ENCODE measurements at places on chromosomes 13 and 19.

DNA sequence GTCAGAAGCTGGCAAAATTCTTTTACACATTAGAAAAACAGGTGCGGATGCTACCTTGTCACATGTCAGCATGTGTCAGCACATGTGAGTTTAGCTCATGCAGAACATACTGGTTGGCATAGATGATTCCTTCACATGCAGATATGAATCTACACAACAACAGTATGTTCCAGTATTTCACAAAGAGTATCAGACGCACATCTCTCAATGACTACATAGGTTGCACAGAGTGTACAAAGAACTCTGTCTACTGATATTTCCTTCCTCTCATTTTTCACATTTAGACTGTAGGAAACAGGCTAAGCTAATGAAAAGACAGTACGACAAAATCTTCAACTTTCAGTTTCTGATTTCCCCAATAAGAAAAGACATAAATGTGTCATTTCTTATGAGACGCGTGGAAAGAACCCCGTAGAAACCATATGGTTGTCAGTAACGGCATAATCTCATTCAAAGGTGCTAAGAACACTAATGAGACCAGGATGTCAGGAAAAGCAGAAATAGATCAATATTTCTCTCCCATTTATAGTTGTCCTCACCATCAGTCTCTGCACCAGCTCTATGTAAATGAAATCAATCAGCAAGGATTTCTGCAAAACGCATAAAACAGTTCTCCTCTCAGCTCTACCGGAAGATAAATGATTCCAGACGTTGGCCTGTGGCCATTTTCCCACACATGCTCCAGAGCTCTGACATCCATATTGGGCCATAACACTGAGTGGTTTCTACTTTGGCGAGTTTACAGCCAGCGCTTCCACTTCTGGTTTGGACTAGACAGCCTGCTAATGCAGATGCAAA is 81.2 kb downstream of the STARD13 start:
- DNase-seq: no peak

- DNase-seq: no peak
Measured at GRCh38 chr13:110929104-110929777, 14.4 kb upstream of the ANKRD10 start.

DNA sequence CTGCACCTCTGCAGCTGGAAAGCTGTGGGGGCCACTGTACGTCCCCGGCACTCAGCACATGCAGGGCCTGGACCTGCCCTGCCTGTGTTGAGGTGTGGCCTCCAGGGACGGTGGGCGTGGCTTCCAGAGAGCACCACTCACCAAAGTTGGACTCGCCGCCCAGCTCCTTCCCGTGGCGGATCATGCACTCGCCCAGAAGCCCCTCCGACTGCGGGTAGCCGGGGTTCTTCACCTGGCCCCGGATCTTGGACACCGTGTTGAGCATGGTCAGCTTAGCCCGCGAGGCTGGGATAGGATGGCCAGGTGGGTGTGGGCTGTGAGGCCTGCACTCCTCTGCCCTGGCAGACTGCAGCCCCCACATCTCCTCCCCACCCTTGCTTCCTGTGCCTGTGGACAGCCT is 22.0 kb downstream of the MPND start:
- no peak for DNase-seq

DNA sequence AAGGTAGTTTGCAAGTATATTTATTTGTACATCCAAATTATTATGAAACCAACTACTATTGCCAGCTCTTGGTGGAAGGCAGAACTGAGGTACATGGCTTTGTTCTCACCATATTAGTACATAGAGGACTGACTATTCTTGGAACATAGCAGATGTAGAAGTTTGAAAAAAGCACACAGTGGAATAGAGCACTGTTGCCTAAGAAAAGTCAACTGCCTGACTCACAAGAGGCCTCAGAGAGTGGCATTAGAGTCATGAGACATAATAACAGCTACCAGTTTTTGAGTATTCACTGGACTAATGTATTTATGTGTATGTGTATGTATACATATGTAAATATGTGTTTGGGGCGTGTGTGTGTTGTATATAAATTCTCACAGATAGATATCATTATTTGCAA is 8.3 kb upstream of the PCDH20 start:
- no peak for DNase-seq

DNA sequence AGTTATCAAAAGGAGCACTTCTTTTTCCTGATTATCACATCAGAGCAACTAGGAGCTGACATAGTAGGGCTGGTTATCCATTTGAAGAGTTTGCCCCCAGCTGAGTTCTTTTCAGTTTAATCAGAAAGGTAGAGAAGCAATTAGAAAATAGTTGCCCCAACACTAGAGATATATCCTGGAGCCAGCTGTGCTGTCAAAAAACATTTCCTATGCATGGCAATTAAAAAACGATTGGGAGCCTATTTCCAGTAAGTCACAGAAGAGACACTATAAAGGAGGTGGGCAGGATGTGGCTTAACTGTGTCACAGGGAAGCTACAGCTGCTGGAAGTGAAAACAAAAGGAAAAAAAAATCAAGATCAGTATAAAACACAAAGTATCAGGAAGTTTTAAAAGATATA is 155.7 kb upstream of the SLITRK1 start:
- DNase-seq: no peak

- DNase-seq: no peak
Measured at GRCh38 chr19:48480183-48480557, 11.0 kb downstream of the CYTH2 start.

DNA sequence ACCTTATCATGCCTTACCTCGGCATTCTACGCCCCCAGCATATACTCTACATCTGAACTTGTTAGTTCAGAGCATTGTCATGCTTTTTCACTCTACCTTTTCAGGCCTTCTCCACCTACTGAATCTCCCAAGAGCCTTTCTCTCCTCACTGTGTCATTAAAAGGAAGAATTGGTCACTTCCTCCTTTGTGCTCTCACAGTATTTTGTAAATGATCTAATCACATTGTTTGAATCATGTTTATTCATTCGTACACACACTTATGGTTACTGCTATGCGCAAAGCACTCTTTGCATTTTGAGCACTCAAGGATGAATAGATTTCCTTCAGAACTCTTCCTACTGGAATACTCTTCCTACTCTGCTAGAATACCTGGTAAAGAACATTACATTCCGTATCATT is 15.8 kb upstream of the ELF1 start:
- no peak for DNase-seq

DNA sequence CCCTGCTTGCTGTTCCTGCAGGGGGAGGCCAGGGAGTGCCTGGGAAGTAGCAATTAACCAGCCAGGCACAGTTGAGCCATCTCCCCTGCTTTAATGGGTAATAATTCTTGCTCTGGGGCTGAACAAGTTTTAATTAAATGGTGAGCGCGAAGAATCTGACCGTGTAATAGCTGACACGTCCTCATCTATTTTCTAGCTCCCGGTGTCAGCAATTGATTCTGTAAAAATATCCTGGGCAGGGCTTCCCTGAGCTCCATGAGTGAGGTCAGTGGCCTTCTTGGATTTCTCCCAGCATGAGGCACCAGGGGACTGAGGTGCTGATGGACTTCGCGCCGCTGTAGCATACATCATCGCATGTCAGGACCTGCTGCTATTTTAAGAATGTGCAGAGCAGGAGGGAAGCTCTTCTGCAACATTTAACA is 26.9 kb downstream of the SIPA1L3 start:
- no peak for DNase-seq

DNA sequence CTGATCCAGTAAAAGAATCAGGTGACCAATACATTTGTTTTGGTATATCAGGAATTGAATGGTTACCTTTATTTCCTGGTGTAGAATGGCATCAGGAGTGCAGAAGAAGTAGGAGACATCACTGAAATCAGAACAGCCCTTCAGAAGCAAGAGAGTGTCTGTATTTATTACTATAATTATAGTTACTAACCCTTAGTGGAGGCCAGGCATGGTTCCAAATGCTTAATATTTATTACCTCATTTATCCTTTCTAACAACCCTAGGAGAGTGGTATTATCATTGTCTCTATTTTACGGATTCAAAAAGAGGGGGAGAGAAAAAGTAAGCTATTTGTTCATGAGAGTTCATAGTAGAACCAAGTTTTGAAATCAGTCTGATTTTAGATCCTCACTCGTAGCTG is 1292.9 kb downstream of the PCDH9 start:
- no peak for DNase-seq

DNA sequence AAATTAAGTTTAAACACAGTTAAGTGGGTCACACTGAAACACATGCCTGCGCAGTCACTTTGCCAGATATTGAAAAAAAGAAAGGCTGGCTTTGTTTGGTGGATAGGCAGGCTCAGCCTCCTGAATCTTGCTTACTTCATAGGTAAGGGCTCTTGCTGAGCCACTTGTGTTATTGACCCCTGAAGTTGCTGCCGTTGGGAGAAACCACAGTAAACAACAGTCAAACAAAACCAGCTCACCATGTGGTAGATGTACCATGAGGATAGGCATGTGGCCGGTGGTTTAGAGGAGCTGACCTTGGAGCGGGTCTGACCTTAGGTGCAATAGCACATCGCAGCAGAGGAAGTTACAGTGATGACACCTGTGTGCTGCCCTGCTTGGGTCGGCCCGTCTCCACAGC is 52.2 kb downstream of the SPATA13 start:
- no peak for DNase-seq

All from NCI-H526 treated with DMSO at 0.1 percent for 48 hours (cell line).